ENCODE measurements at places on chromosomes 11 and 22.
A peak's percentile ranks its signal among the peaks of the same experiment; 100 is the strongest.

GRCh38 chr11:16013242-16013641 is 343.1 kb downstream of the SOX6 start:
- DNase-seq = no peak

- no peak for DNase-seq
Observed at GRCh38 chr11:120857508-120857907, 166.4 kb upstream of the TBCEL start.

GRCh38 chr22:39575552-39575825 is 4.9 kb downstream of the CACNA1I start:
- no peak for DNase-seq

- no peak for DNase-seq
Observed at GRCh38 chr11:86668929-86669328, 3.5 kb downstream of the ME3 start.

GRCh38 chr22:39925909-39926679 is 25.2 kb downstream of the GRAP2 start:
- peak; percentile 31 for DNase-seq

GRCh38 chr22:31983911-31984656 is 39.7 kb downstream of the YWHAH start:
- peak; percentile 13 for DNase-seq

- DNase-seq = peak; percentile 34
Observed at GRCh38 chr11:70580036-70580805, 181.9 kb downstream of the CTTN start.

- DNase-seq = no peak
Observed at GRCh38 chr11:118615282-118615975, 8.0 kb downstream of the PHLDB1 start.

GRCh38 chr11:19713196-19714021 is 772 bp downstream of the NAV2 start:
- DNase-seq = peak; percentile 46

Measured in suppressor macrophage treated with lipopolysaccharide for 1 hour (primary cell).